ENCODE measurements at places on chromosomes 5 and 9.

DNA sequence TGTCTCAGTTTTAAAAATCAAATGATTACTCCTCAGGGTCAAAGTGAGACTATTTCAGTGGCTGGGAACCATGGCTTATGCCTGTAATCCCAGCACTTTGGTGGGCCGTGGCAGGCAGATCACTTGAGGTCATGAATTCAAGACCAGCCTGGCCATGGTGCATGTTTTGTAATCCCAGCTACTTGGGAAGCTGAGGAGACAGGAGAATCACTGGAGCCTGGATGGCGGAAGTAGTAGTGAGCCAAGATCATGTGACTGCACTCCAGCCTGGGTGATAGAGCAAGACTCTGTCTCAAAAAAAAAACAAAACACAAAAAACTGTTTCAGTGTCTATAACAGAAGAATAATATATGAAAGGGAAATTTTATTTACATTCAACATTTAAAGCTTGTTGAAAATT, 182.9 kb downstream of the ARHGEF28 start:
- no peak for DNase-seq

DNA sequence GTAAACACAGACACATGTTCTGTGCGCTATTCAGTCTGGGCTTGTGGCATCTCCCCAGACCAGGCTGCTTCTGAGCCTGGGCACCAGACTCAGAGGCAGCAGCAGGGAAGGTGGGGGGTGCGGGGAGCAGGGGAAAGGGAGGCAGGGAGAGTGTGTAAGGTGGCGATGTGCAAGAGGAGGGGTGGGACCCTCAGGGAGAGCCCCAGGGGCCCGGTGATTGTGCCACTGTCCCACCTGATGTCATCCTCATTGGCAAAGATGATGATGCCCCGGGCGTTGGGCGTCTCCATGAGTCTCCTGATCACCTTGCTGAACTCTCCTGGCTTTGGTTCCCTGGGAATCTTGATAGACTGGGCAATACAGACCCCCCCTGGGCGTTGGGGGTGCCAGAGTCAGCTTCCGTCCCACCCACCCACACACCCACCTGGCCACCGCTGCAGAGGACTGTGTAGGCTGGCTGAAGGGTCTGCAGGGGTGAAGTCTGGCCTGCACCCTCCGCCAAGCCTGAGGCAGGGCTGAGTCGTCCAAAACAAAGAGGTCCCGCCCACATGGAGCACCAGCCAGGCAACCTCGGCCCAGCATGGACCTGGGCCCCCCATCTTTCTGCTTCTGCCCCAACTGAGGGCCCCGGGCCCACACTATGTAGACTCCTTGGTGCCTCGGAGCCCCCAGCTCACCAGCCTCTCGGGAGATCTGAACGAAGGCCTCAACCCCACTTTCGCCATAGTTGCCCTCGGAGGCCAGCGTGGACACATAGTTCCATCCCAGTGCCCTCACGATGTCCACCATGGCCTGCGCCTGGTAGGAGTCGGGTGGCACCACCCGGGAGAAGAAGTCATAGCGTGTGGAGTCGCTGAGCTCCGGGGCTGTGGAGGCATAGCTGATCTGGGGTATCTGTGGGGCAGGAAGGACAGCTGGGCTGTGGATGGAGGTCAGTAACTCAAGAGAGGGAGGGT, 3.7 kb downstream of the GRM6 start:
- DNase-seq = no peak

DNA sequence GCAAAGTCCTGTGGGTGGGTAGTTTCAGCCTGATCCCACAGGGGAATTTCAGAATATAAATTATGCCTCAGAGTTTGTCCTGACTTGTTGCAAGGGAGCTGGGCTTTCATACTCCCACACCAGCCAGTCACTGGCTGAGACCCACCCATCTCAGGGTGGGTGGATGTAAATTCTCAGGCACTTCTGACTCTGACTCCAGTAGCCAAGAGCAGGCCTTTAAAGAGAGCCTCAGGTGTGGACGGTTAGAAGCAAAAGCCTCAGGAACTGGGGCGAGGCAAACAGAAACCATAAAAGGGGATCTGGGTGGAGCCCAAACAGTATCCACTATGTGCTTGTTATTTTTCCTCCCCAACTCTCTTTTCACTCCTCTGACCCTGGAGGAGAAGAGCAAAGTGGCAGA, 28.6 kb upstream of the FBXW11 start:
- no peak for DNase-seq

DNA sequence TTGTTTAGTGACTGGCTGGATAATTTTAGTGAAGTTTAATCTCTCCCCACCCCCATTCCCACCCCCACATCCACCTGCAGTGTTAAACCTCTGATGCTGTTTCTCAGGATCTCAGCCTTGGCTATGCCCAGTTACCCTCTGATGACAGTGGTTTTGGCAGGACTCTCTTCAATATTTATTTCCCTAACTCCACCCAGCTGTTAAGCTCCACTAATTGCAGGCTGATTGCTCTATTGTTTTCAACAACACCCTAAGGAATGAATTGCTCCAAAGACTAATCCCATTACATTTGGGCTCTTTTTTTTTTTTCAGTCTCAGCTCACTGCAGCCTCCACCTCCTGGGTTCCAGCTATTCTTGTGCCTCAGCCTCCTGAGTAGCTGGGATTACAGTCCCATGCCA, 46.3 kb downstream of the PHAX start:
- no peak for DNase-seq

- no peak for DNase-seq
These were observed 94.3 kb upstream of the STK32A start for GRCh38 chr5:147140558-147140957.

DNA sequence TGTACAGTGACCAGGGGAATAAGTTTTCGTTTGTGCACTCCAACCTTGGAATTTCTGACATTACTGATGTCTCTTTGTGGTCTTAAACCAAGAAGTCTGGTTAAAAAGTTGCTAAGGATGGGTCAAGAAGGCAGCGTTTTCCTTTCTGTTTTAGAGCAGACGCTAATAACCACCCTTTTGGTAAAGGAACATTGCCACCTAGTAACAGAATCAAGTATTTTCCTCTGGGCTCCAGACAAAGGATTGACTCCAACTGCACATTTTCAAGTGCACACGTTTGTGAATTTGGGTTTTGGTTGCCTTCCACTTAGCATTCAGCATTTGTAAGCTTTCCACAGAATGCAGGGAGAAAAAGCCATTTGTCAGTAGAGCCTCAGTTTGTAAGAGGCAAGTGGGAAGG, 22.2 kb upstream of the CEP78 start:
- DNase-seq = no peak

GRCh38 chr5:15554542-15554941, 54.6 kb downstream of the FBXL7 start:
- no peak for DNase-seq

GRCh38 chr5:124728968-124729332, 17.5 kb downstream of the ZNF608 start:
- no peak for DNase-seq

DNA sequence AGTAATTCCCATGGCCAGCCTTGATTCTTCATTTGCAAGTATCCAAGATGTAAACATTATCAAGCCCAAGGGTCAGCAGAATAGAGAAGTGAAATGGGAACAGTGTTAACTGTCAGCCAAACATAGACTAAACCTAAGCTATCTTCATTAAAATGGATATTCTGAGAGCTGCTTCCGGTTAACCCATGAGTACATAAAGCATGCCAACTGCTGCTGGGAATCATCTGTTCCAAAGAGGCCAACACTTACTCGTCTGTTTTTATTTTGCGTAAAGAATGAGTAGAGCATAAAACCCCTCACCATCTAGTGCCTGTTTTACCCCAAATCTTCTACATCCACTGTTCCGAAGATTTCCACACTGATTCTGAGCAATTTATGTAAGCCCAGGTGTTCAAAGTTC, 257.6 kb downstream of the GLIS3 start:
- no peak for DNase-seq

DNA sequence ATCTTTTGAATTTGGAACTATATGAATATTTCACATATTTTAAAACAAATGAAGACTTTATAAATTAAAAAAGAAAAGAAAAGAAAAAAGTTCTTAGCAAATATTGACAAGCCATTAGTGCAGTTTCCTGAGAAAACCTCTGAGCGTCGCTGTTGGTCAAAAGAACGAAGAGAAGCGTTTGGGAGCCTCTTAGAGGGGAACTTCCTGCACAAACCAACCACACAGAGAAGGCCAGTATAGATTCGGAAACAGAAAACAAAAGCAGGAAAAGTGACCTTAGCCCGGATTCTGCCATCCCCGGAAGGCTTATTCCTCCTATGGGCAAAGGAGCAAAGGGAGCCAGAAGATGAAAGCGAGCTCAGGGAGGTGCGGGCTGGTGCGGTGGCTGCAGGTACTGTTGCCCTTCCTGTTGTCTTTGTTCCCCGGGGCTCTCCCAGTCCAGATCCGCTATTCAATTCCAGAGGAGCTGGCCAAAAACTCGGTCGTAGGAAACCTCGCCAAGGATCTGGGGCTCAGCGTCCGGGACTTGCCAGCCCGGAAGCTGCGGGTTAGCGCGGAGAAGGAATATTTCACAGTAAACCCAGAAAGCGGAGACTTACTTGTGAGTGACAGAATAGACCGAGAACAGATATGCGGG, at the start of gene PCDHGB2:
Gene PCDHGB2 (plus strand): TSS at position 205 of the 637 bp plus-strand sequence. CDS start 142 bp downstream, at position 347.
- DNase-seq = no peak

GRCh38 chr5:45521067-45521466, 175.1 kb downstream of the HCN1 start:
- DNase-seq = no peak

- peak; percentile 47 for DNase-seq
These were observed 152.4 kb upstream of the PHYKPL start for GRCh38 chr5:178384816-178385495.

GRCh38 chr9:97981846-97982682, 1.1 kb upstream of the ANP32B start:
- no peak for DNase-seq
